Motor neuron (in vitro differentiated cells): ENCODE measurements at places on chromosomes 3 and 15. TPM values are rescaled to one million over a fixed set of nuclear protein-coding genes. Genes with fewer than 3 reads are reported as not detected.

Gene TGM4
- total RNA-seq: 0.18 and 0.33 TPM in 2 replicates

Gene LRCH3
- 75.8 and 89.4 TPM in 2 replicates for total RNA-seq

Gene PSTPIP1
- total RNA-seq: 1.0 and 1.6 TPM in 2 replicates

Gene AMOTL2
- 56.4 and 57.9 TPM in 2 replicates for total RNA-seq

Gene CEP19
- 2.9 and 3.7 TPM in 2 replicates for total RNA-seq

Gene ITGB5
- total RNA-seq: 18.7 and 22.1 TPM in 2 replicates

Gene FBXO22
- total RNA-seq: 29.5 and 29.8 TPM in 2 replicates

Gene UBL7
- total RNA-seq: 34.5 and 36.4 TPM in 2 replicates

Gene ETFA
- 53.0 and 55.2 TPM in 2 replicates for total RNA-seq

Gene DPPA2
- not detected in 2 replicates for total RNA-seq

Gene ADGRG7
- total RNA-seq: 0.26 TPM in 1 of 2 replicates, not detected in the other
